RPMI7951 (cell line): ENCODE measurements at places on chromosomes 1 and 21. TPM values are rescaled to one million over a fixed set of nuclear protein-coding genes. Genes with fewer than 3 reads are reported as not detected.

SPRR3 gene
- not detected in 2 replicates for total RNA-seq

GRCh38 chr1:21520899-21521716, 11.9 kb downstream of the ALPL start:
- peak; percentile 65 for DNase-seq

IL22RA1 gene
- 1.6 and 2.3 TPM in 2 replicates for total RNA-seq

DNA sequence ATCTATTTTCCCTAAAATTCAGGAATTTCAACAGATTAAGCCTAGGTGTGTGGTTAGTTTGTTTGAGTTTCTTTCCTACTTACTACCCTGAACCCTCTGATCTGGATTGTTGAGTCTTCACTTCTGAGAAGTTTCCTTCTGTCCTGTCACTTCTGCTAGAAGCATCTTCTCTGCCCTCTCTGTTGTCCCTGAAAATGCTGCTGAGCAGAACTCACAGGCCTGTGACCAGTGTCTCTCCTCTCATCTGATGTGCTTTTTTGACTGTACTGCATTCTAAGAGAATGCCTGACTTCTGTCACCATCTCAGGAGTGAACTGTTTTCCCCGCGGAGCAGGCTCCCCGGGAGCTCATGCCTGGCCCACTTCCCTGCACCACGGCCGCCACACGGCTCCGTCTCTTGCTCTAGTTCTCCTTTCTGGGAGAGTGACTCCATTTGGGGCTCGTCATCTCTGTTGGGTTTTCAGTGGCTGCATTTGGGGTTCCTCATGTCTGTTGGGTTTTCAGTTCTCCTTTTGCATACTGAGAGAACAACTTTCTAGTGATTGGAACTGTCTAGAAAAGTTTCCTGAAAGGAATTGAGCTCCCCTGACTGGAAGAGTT, 77.9 kb downstream of the POFUT2 start:
- DNase-seq = no peak

DNA sequence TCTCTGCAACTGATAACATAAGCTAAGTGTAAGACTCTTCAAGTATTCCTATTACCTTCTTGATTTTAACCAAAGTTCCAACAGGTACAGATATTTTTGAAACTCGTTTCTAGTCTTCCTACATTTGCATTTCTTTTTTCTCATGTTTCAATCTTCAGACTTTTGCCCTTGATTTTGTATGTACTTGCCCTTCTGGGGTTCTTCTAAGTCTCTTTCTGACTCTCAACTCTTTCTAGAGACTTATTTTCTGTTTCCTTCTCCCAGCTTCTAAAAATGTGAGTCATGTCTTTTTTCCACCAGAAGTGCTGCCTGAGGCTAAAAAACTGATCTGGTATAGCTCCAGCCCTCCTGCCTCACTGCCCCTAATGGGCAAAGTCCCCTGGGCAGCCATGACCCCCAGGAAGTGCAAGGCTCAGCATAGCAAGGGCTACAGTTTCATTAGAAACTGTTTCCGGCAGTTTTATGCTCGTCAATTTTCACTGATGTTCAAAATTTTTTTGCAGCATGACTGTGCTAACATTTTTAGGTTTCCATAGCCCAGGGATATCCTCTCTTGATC, 265.9 kb downstream of the SEC16B start:
- DNase-seq = peak; percentile 1

- DNase-seq = no peak
Observed at GRCh38 chr1:8506995-8507615, 189.2 kb downstream of the SLC45A1 start.

- DNase-seq = no peak
Observed at GRCh38 chr21:26679284-26679683, 106.2 kb upstream of the CYYR1 start.

DNA sequence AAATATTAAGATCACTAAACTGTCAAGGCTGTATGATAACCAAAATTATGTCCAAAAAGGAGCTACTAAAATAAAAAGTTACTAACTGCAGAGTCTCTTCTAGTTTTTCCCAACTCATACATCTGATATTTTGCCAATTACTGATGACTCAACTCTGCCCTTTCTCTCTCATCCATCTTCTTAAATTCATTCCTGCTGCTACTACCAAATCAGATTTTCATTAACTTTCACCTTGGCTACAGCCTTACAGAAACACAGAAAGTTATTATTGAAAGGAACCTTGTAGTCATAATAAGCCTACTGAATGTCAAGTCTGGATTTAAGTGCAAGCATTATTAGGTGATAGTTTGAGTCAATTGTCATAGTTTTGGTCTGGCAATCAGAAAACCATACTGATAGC, 273.1 kb downstream of the DPYD start:
- DNase-seq = peak; percentile 67

UTS2 gene
- 0.10 TPM in 1 of 2 replicates, not detected in the other for total RNA-seq

HSD3B1 gene
- total RNA-seq = not detected in 2 replicates

BTBD8 gene
- 0.49 and 0.72 TPM in 2 replicates for total RNA-seq

PRDM15 gene
- 2.4 and 3.9 TPM in 2 replicates for total RNA-seq

- peak; percentile 73 for DNase-seq
Observed at GRCh38 chr1:78408810-78409209, 82.0 kb upstream of the PTGFR start.

- DNase-seq = no peak
Observed at GRCh38 chr1:204246876-204247275, 33.1 kb upstream of the GOLT1A start.

- DNase-seq = no peak
Observed at GRCh38 chr1:109485001-109485400, 1.3 kb downstream of the ATXN7L2 start.

- DNase-seq = no peak
Observed at GRCh38 chr1:54384918-54385726, 21.1 kb downstream of the SSBP3 start.

C8A gene
- total RNA-seq = not detected in 2 replicates

GRCh38 chr1:84691122-84691783, 992 bp upstream of the SSX2IP start:
- no peak for DNase-seq

- peak; percentile 22 for DNase-seq
Observed at GRCh38 chr1:87642581-87643221, 314.0 kb downstream of the LMO4 start.

GRCh38 chr1:71427066-71427465, 346.2 kb upstream of the ZRANB2 start:
- DNase-seq = no peak

GRCh38 chr1:8047686-8048445, 21.8 kb upstream of the ERRFI1 start:
- peak; percentile 99 for DNase-seq

F5 gene
- total RNA-seq = not detected in 2 replicates

- DNase-seq = no peak
Observed at GRCh38 chr21:46168659-46169386, 13.4 kb upstream of the FTCD start.

- DNase-seq = no peak
Observed at GRCh38 chr1:3816331-3817137, 20.2 kb upstream of the LRRC47 start.

DNA sequence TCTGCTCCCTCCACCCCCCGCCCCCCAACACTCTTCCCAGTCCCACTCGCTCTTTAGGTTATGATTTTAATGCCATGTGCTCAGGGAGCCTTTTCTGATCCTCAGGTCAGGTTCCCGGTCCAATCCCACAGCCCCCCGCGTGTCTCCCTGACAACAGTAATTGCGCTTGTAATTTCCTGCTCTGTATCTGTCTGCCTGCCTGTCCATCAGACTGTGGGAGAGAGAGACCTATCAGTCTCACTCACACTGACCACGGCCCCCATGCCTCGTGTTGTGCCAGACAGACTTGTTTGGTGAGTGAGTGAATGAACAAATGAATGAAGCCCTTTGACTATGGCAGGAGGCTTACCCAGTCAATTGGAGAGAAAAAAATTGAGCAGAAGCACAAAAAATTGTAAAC, 50.8 kb upstream of the ECE1 start:
- no peak for DNase-seq

GRCh38 chr1:162868972-162869371, 8.0 kb upstream of the CCDC190 start:
- no peak for DNase-seq

DNA sequence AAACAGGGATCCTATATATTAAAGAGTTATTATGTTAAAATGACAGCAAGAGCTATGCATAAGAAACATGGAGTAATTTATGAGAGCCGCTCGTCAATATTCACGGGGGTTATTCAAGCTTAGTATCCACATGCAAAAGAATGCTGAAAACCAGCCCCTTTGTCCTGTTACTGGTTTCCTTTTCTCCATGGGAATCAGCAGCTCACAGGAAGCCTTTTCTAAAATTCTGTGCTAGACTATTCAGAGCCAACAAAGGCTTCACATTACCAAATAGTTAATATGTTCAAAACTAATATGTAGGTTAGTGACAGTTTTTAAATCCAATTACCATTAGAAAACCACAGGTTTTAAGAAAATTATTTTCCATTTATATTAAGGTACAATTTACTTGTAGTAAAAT, 225.6 kb upstream of the MAP1LC3C start:
- DNase-seq = no peak

- DNase-seq = no peak
Observed at GRCh38 chr1:58814251-58815068, 30.6 kb upstream of the JUN start.

SHE gene
- total RNA-seq = not detected in 2 replicates

DNA sequence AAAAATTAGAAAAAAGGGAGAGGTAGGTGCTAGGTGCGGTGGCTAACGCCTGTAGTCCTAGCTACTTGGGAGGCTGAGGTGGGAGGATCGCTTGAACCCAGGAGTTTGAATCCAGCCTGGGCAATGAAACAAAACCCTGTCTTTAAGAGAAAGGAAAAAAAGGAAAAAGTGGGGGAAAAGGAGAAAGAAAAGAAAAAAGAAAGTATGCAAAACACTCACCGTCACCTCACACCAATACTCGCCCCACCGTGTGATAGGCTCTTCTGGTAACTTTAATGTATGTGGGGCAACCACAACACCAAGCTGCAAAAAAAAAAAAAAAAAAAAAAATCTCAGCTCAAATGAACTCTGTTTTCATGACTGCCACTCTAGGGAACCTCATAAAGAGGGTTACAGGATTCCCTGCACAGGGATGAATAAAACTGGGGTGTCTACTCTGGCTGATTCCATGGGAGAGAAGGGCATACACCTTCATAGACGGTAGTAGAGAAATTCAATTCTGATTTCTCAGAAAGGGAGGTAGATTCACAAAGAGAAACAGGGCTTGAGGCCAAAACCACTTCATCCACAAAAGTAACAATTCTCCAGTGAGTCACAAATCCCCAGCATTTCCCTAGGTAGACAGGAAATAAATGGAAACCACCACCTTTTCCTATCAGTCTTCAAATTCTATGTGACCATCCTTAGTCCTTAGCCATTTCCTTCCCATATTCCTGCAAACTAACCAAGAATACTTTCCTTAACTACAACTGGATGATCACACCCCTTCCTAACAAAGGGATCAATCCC, 2.5 kb downstream of the MRPL9 start:
- peak; percentile 7 for DNase-seq

OPRD1 gene
- 0.96 and 1.5 TPM in 2 replicates for total RNA-seq

RGS16 gene
- total RNA-seq = 4.1 and 4.6 TPM in 2 replicates

- DNase-seq = peak; percentile 75
Observed at GRCh38 chr1:6927626-6928025, 142.4 kb downstream of the CAMTA1 start.

DNA sequence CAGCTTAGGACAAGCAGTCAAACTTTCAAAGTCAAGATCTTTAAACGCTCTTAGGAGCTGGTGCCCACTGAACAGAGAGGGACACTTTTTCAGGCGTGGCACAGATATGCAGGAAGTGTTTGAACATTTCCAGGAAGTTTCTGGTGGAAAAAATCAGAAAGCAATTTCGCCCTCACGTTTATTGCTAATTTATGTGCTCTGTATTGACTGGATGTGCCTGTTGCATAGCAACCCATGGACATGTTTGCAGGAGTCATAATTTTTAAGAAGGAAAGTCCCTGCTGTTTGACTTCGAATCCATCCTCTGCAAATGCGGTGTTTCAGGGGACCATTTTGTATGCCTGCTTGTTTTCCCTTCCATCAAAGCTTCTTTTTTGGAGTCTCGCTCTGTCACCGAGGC, 239.9 kb upstream of the IRF2BP2 start:
- DNase-seq = peak; percentile 33

MRPL39 gene
- 68.1 and 80.5 TPM in 2 replicates for total RNA-seq

- no peak for DNase-seq
Observed at GRCh38 chr1:40622936-40623629, 42.4 kb downstream of the RIMS3 start.

DNA sequence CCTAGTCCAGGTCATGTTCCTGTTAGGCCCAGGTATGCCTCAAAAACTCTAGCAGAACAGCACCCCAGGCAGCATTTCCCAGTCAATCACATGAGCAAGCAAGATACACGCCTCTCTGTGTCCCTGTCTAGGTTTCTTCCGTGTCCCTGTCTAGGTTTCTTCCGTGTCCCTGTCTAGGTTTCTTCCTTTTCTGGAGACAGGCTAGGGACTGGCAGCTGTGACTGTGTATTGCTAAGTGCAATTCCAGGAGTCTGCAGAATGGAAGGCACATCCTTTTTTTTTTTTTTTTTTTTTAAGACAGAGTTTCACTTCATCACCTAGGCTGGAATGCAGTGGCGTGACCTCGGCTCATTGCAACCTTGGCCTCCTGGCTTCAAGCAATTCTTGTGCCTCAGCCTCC, 77.6 kb downstream of the SETD4 start:
- no peak for DNase-seq

- DNase-seq = no peak
Observed at GRCh38 chr1:181216591-181216994, 128.1 kb downstream of the IER5 start.

- DNase-seq = no peak
Observed at GRCh38 chr1:154772606-154773506, 97.2 kb downstream of the KCNN3 start.

DNA sequence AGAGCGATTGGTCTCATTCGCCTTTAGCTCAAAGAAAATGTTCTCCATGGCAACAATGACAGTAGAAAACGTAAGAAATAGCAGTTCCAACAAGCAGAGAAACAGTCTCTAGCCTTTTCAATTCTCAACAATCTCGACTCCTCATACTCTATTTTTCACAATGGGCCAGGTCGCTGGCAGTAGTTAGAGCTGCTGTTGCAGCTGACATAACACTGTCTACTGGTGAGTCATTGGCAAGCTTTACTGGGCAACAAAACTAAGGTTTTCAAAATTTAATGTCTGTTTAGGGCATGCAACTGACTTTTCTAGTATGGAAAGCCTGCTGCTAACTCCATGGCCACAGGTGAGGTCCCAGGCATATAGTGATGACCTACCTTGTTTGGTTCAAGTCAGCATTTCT, 221.1 kb upstream of the KAZN start:
- no peak for DNase-seq

DNA sequence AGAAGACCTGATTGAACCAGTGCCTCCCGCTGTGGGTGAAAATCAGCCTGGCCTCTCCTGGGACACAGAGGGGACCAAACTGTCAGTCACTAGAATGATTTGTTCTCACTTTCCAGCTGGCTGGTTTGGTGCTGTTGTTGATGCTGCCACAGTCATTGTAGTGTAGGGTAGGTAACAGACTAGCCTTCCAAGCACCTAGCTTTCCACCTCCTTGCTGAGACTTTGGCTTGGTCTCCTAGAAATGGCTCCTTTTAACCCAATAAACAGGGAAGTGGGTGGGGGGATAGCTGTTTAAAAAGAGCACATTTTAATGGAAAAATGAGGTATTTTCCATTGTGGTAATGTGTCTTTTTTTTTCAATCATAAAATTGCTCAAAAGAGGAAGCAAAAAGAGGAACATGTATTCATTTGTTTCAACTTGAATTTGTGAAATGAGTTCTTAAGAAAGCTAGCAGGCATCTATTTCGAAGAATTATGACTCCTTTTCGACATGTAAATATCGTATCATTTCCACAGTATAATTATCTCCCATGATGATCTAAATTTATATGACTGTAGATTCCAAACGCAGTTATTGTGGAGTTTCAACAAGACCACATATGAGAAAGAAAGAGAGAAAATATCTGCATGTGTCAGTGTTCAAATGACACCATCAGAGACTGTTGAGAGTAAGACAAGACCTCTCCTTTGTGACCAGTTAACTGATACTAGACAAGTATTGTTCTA, 190.1 kb downstream of the HLX start:
- no peak for DNase-seq

FCGR1A gene
- not detected in 2 replicates for total RNA-seq
